ENCODE measurements at places on chromosomes 11 and 22.

DNA sequence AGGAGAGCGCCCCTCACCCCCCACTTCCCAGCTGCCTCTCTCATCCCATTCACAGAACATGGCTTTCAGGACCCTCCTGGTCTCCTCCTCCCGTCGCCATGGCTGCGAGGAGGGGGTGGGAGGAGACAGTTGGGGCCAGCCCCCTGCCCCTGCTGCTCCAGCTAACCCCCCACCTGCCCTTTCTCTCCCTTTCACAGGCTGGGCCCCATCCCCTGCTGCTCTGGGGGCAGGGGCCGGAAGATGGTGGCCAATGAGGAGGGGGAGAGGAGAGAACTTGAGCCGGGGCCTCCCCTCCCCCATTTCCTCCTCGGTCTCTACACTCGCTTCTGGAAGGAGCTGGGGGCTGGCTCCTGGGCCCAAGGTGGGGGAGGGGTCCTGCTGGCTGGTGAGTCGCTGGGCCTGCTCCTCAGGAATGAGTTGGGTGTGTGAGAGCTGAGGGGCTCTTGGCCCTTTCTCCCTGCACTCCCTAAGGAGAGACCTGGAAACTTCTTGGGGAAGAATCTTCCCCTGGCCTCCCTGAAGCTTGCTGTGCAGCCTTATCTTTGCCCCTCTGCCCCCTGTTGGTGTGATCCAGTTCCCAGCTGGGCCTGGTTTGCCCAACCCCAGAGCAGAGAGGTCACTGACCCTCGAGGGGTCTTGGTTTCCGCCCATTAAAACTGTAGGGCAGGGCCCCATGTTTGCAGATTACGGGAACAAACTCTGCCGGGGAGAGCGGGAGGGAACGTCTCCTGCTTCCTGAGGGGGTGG is 10.2 kb downstream of the YPEL4 start:
- no peak for DNase-seq

GRCh38 chr11:126102436-126102981 is 39.8 kb upstream of the CDON start:
- DNase-seq = no peak

DNA sequence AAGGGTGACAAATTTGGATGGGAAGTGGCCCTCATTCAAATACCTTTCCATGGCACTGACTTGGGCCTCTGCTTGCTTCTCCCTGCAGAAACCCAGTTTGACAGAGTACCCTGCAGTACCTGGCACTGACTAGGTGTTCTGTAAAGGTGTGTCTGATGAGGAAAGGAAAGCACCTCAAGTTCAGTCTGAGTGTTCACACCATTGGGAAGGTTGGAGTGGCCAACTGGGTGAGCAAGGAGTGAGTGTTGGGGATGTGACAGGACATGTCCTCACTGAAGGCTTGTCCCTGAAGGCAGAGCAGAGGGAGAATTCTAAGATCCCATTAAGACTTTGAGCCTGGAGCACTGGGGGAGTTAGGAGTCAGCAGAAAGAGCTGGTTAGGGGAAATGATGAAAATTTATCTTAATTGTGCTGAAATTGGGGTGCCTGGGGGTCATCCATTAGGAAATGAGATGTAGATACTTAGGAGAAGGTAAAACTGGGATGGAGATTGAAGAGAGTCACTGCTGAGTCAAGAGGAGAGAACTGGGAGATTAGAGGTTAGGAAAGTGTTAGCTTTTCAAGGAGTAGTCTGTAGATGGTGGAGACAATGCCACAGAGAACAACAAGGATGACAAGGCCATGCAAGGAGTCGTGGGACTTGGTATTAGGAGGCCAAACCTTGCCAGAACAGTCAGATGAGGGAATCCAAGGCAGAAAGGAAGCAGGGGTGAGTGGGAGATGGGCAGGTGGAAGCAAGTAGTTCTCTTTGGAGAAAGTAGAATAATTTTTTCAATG is 6.1 kb downstream of the SREBF2 start:
- DNase-seq = no peak

DNA sequence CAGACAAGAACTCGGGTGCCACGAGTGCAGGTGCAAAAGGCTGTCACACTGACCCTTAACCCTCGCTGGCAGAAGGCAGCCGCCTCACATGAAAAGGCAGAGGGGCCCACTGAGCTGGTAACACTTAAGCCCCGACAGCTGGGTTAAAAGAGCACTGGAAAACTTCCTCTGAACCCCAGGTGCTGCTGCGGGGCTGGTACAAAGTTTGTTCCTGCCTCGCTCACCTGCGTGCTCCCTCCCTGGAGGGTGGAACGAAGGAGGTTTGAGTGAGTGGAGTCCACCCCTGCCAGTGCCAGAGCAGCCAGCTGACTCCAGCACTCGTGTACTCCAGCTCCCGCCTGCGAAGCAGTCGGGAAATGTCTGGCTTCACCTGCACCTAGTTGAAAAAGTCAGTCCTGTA is 12.6 kb downstream of the SULT4A1 start:
- DNase-seq = no peak

DNA sequence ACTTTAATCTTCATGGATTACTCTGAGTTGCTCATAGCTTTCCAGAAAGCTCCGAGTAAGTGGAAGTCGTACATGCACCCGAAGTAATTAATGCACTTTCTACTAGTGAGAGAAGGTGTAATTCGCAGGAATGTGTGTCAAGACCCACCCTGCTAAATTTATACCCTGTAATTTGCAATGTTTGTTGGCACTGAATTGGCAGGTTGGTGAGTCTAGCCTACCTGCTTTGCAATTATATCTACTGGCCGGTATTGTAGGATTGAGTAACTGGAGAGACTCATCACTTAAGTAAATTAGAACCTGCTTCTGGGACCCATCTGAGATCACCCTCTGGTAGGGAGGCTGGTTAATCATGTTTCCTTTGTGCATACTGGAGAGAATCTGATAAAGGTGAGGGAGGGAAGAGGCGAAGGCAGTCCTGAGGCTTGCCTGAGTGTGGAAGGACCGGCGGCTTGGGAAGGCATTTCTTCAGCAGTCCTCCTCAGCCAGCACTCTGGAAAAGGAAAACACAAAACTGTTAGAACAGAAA is 63.3 kb downstream of the LDLRAD3 start:
- no peak for DNase-seq

GRCh38 chr11:58285483-58286040 is 17.5 kb upstream of the OR10W1 start:
- DNase-seq = no peak

GRCh38 chr22:41561788-41562187 is 978 bp downstream of the CSDC2 start:
- no peak for DNase-seq

DNA sequence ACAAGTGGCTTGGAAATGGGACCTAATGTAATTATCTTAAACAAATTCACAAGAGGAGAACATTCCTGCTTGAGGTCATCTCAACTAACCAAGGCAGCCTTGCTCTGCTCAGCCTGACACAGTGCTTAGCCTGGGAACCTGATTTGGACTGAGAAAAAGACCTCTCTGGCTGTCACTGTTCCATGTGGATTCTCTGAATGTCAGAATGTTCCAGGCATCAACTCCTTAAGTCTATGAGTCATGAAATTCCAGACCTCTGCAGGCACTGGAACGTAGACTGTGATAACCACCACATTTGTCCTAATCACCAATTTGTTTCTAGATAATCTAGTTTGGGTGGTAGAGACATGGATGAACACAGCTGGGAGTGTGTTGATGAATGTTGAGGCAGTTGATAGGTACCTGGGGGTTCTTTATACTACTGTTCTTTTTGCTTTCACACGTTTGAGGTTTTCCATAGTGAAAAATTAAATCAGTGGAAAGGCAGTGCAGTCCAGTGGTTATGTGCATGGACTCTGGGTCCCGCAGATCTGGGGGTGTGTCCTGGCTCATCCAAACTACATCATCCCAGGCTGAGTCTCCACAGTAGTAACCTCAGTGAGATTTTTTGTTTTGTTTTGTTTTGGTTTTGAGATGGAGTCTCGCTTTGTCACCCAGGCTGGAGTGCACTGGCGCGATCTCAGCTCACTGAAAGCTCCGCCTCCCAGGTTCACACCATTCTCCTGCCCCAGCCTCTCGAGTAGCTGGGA is 269.6 kb downstream of the MN1 start:
- DNase-seq = no peak

GRCh38 chr11:1630271-1630670 is 696 bp downstream of the KRTAP5-5 start:
- DNase-seq = no peak

DNA sequence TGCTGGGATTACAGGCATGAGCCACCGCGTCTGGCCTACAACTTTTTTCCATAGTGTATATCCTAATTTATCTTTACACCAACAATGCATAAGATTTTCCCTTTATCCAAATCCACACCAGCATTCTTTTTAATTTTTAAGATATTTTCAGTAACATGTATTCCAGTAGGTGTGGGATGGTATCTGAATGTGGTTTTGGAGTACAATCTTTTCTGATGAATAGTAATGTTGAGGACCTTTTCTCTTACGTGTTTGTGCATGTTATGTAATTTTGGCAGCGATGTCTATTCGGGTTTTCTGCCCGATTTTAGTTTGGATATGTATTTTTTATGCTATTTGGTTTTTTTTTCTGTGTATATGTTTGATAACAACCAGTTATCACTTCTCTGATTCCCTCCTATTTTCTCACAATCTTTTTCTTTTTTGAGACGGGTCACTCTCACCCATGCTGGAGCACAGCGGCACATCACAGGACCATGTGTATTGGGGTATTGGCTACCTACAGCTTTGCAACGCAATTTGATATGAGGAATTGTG is 114.6 kb upstream of the GRK3 start:
- no peak for DNase-seq

- no peak for DNase-seq
Observed at GRCh38 chr11:28337701-28338100, 229.5 kb downstream of the METTL15 start.

DNA sequence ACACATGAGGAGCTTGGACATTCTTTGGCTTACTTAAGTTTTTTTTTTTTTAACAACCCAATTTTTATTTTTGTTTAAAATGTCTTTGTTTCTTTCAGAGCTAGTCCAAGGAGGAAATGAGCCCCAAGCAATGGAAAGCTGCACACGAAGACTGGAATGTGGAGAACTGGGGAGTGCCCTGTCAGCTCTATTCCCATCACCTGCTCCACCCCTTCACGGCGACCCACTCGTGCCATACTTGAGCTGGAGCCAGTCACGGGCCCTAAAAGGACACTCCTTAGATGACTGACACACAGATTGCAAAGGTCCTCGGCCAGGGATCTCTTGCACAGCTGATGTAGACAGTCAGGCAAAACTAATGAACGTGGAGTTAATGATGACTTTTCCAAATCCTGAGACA is 10.6 kb upstream of the SLC25A18 start:
- DNase-seq = no peak

DNA sequence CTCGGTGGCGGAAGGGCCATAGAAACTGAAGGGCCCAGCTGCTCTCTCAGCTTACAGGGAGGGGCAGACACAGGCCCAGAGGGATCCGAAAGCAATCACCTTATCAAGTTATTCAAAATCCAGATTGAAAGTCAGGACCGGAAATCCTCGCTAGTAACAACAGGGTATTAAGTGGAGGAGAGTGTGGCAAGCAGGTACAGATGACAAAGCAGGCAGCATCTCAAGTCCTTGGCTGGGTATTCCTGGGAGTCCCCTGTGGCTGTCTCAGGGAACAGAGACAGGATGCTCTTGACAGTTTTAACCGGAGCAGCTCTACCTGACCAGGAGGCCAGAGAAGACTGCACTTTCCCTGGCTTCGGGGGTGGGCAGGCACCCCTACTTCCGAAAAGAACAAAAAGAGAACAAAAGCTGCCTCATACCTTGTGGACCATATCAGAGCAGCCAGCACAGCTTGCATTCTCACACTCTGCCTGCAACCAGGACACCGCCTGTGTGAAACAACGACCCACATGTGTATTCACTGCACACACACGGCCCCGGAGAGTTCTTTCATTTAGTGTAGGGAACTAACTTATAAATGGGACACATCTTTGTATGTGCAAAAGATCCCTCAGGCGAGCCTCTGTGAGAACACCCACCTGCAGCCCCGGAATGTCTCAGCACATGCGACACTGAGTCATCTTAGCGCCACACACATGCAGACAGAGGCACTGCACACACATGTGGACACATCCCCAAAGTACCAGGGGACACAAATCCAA is 78.3 kb downstream of the MICAL3 start:
- DNase-seq = no peak

DNA sequence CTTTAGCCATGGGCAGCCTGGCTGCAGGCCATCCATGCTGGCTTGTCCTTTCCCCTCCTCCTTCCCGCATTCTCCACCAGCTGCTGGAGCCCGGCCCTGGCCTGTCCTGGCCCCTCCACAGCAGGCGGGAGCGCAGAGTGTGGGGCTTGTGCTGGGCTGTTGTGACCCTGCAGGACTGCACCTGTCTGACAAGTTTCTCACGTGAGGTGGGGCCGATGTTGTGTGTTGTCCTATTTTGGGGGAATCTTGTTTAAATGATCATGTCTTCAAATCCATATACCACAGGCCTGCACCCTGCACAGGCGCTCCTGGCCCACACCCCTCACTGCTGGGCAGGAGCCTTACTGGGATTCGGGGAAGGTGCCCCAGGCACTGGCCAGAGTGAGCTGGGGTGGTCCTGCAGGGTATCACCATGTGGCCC is 30.4 kb downstream of the TBC1D22A start:
- DNase-seq = no peak

DNA sequence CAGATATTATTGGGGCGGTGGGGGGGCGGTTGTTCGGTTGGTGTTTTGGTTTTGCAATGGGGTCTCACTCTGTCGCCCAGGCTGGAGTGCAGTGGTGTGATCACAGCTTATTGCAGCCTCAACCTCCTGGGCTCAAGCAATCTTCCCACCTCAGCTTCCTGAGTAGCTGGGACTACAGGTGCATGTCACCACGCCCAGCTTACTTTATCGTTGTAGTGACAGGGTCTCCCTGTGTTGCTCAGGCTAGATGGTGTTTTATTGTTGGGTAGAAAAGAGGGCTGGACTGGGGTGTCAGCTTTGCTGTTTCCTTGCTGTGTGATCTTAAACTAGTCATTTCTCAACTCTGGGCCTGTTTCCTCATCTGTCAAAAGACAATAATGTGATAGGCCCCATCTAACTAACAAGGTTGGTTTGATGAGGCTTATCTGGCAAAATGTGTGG is 17.5 kb upstream of the MYH9 start:
- no peak for DNase-seq

DNA sequence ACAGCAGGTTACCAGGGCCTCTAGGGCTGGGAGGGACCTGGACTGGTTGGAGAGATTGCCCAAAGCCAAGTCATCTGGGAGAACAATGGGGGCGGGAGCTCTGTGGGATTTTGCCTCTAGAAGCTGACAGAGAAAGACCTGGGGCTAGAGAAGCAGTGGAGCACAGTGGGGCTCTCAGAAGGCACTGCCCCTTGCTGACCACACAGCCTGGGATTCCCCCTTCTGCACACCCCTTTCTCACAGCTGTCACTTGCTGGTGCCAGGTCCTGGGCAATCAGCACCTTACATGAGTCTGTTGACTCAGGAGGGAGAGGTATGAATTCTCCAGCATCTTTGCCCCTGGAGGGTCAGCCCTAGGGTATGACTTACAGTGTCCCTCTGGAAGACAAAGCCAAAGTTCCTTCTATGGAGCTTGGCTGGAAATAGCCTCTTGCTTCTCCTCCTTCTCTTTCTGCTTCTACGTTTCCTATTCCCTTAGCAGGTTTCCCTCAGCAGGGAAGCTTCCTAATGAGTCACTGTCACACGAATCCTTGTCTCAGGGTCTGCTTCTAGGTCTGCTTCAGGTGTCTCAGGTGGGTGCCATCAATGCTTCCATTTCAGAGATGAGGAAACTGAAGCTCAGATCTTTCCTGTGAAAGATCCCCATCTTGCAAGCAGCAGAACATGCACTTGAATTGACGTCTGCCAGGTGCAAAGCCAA is 27.0 kb downstream of the GDPD5 start:
- DNase-seq = no peak
